ENCODE measurements at places on chromosomes 16 and 17. TPM values are rescaled to one million over a fixed set of nuclear protein-coding genes. Genes with fewer than 3 reads are reported as not detected.

The DBNDD1 gene
- total RNA-seq: 71.4 TPM

The PPP1R27 gene
- not detected for total RNA-seq

The DCTN5 gene
- 35.2 TPM for total RNA-seq

The SEBOX gene
- not detected for total RNA-seq

GRCh38 chr16:11681976-11682654, 13.9 kb downstream of the SNN start:
- DNase-seq: no peak

DNA sequence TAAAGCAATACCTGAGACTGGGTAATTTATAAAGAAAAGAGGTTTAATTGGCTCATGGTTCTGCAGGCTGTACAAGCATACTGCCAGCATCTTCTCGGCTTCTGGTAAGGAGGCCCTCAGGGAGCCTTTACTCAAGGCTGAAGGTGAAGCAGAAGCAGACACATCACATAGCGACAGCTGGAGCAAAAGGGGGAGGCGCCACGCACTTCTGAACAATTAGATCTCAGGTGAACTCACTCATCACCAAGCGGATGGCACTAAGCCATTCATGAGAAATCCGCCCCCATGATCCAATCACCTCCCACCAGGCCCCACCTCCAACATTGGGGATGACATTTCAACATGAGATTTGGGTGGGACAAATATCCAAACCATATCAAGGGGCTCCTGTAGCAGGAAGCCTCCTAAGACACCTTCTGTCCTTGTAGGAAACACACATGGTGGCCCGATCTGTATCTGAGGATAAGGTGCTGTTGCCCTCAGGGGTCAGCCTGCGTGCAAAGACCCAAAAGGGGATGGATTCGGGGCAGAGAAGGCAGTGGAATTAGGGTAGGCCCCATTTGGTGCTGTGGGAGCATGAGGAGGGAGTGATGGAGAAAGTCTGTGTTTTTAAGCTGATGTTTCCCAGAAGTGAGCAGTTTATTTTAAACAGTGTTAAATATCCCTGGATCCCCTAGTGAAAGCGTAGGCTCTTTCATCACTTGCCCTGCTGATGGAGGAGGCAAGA, 23.0 kb downstream of the IL21R start:
- no peak for DNase-seq

DNA sequence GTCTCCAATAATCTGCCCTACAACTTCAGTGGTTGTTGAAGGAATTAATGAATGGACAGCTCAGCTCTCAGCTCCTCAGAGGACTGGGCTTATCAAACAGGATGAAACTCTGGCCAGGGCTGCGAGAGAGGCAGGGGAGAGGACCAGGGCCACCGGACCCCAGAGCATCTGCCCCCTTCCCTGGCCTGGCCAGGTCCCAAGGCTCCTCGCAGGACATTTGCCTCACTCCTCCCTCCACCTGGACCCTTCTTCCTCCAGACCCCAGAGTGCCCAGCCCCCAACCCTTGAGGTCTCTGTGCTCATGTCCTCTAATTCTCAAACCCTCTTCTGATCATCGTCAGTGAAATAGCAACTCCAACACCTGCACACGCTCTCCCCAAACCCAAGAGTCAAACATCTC, 3.7 kb downstream of the CD300C start:
- peak; percentile 32 for DNase-seq

DNA sequence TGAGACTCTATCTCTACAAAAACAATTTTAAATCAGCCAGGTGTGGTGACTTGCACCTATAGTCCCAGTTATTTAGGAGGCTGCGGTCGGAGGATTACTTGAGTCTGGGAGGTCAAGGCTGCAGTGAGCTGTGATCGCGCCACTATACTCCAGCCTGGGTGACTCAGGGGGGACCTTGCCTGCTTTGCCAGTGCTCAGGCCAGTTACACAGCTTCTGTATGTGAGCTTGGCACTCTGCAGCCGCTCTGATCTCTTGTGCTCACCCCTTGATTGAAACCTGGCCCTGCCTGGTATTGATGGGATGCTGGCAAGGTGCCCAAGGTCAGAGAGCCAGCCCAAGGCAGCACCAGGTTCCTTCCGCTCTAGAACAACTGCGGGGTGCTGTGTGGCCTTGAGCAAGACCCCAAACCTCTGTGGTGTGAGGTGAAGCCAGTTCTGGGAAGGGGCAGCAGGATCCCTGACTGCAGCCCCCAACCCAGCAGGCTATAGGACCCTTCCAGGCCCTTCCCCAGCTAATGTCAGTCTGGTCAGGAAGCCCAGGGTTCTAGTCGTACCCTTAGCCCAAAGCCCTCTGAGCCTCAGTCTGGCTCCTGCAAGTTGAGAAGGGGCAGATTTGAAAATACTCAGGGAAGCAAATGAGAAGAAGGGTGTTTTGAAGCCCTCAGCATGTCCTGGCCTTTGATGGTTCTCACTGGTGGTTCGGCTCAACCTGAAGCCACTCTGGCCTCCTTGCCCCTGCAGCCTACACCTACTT, 18.9 kb downstream of the MMP15 start:
- DNase-seq: no peak

GRCh38 chr16:81151648-81152310, 55.6 kb upstream of the GCSH start:
- no peak for DNase-seq

All from H7 (cell line).